Naive thymus-derived CD8-positive, alpha-beta T cell (primary cell): ENCODE measurements at places on chromosomes 7 and 10. TPM values are rescaled to one million over a fixed set of nuclear protein-coding genes. Genes with fewer than 3 reads are reported as not detected.

The METTL27 gene
- 3.0 TPM for total RNA-seq

The FFAR4 gene
- not detected for total RNA-seq

The GBX1 gene
- total RNA-seq, result not detected

DNA sequence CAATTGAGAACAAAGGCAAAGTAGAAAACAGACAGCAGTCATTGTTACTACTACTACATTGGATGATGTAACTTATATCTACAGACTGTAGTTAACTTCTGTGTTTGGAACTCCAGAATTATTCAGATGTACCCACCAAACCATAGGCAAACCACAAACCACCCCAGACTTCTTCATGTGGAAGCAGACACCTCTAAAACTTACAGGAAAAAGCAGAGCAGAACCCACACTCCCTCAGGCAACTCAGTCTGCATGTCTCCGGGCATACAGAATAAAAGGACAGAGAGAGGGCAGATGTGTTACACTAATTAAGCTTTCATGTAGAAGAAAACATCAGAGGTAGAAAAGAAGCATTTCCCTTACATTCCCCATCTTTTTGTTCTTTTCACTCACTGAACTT lies 9.0 kb downstream of the LSM5 start:
- H3K4me1 ChIP-seq, result peaks cover 19% of the 10 kb centered on the region
- H3K27ac ChIP-seq, result no peak overlapping the region
- no peaks in the 10 kb centered on the region for H3K27me3 ChIP-seq
- H3K36me3 ChIP-seq, result no peaks in the 10 kb centered on the region
- DNase-seq, result no peak
- no peak overlapping the region for H3K4me3 ChIP-seq

The NPSR1 gene
- total RNA-seq, result not detected

The MEOX2 gene
- not detected for total RNA-seq

DNA sequence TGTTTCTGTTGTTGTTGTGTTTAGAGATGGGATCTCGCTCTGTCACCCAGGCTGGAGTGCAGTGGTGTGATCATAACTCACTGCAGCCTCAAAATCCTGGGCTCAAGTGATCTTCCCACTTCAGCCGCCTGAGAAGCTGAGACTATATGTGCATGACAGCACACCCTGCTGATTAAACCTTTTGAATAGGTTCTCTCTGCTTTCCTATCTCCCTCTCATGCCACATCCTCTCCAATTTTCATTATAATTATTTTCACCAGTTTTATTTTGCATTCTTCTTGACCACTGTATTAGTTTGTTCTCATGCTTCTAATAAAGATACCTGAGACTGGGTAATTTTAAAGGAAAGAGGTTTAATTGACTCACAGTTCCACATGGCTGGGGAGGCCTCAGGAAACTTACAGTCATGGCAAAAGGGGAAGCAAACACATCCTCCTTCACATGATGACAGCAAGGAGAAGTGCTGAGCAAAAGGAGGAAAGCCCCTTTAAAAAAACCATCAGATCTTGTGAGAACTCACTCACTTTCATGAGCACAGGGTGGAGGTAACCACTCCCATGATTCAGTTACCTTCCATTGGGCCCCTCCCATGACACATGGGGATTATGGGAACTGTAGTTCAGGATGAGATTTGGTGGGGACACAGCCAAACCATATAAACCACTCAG lies 12.9 kb downstream of the AGK start:
- peaks cover 31% of the 10 kb centered on the region for H3K4me1 ChIP-seq
- no peak for DNase-seq
- H3K36me3 ChIP-seq, result peaks cover 42% of the 10 kb centered on the region
- no peak overlapping the region for H3K27ac ChIP-seq
- H3K4me3 ChIP-seq, result no peak overlapping the region
- H3K27me3 ChIP-seq, result no peaks in the 10 kb centered on the region

- H3K27me3 ChIP-seq, result no peaks in the 10 kb centered on the region
- peaks cover 15% of the 10 kb centered on the region for H3K4me1 ChIP-seq
- DNase-seq, result peak; percentile 23
- H3K27ac ChIP-seq, result no peak overlapping the region
- peaks cover 2% of the 10 kb centered on the region for H3K36me3 ChIP-seq
- no peak overlapping the region for H3K4me3 ChIP-seq
Measured at GRCh38 chr10:70584909-70585544, 17.5 kb downstream of the PRF1 start.

The BEND7 gene
- total RNA-seq, result not detected

DNA sequence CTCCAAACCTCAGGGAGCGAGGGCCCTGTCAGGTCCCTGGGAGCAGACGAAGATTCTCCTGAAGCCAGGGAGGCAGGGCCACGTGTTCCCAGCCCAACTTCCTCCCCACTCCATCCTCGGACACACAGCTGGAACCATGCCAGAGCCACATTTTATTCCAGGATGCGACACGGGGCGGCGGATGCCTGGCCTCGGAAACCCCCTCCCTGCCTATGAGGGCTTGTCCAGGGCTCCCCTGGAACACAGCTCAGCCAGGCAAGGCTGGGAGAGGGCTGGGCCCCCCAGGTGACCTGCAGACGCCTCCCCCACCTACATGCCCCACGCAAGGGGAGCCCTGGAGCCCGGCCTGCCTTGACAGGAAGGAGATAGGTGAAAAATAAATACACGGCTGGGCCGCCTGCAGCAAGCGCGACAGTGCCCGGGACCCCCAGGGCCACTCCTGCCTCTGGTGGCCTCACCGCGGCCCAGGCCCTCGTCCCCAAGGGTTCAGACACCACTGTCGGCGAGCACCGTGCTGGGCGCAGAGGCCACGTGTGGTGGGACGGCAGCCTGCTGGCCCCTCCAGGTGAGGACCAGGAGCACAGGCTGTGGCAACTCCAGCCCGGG lies 21.5 kb downstream of the GET4 start:
- no peaks in the 10 kb centered on the region for H3K27me3 ChIP-seq
- no peak overlapping the region for H3K27ac ChIP-seq
- no peak for DNase-seq
- no peaks in the 10 kb centered on the region for H3K4me1 ChIP-seq

The SEMA3A gene
- 0.30 TPM for total RNA-seq

The ASB10 gene
- total RNA-seq, result not detected

GRCh38 chr10:13924040-13924725 lies 337.4 kb downstream of the PRPF18 start:
- H3K27ac ChIP-seq, result no peak overlapping the region
- H3K36me3 ChIP-seq, result no peaks in the 10 kb centered on the region
- no peak for DNase-seq

DNA sequence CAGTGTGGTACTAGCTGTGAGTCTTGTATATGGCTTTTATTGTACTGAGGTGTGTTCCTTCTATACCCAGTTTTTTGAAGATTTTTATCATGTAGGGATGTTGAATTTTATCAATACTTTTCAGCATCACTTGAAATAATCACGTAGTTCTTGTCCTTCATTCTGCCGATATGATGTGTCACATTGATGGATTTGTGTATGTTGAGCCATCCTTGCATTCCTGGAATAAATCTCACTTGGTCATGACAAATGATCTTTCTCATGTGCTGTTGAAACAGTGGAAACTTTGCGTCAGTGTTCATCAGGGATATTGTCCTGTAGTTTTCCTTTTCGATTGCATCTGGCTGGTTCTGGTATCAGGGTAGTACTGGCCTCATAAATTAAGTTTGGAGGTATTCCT lies 7.1 kb upstream of the PRKAR1B start:
- H3K4me3 ChIP-seq, result no peak overlapping the region
- H3K27ac ChIP-seq, result no peak overlapping the region
- DNase-seq, result no peak
- peaks cover 8% of the 10 kb centered on the region for H3K4me1 ChIP-seq
- no peaks in the 10 kb centered on the region for H3K36me3 ChIP-seq
- no peaks in the 10 kb centered on the region for H3K27me3 ChIP-seq

DNA sequence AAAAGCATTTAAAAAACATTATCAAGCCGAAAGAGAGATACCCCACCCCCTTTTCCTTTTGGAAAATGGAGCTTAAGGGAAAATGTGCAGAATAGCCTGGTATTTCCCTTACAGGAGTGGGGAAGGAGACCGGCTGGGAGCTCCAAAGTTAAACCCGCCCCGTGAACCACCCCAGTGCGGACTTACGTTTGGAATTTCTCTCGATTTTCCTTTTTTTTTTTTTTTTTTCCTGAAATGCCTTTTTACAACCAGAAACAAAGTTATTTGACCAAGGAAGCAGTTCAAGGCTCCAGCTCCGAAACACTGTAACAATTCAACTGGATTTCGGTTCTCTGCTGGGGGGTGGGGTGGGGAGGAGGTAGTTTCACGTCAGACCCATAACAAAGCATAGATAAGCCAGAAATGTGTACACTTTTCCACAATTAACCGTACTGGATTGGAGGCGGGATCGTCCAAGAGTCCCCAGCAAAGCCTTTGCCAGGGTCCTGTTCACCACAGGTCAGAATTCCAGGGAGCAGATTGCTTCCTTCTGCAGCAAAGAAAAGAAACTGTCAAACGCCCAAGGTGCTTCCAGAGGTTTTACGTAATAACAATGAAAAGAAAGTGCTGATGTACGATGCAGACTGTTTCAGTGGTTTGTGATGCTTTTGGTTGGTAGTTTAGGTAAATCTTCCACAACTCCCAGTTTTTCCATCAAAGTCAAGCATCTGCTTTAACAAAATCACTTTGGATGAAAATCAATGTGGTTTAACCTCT lies 6.7 kb downstream of the SKIDA1 start:
- H3K27ac ChIP-seq, result no peak overlapping the region
- peak overlapping the region; percentile 86 for H3K4me3 ChIP-seq
- no peaks in the 10 kb centered on the region for H3K36me3 ChIP-seq
- DNase-seq, result no peak

The ACHE gene
- 0.52 TPM for total RNA-seq

GRCh38 chr7:122013065-122013464 lies 131.0 kb downstream of the AASS start:
- no peak for DNase-seq
- no peak overlapping the region for H3K27ac ChIP-seq
- no peaks in the 10 kb centered on the region for H3K36me3 ChIP-seq
- no peaks in the 10 kb centered on the region for H3K27me3 ChIP-seq
- H3K4me3 ChIP-seq, result no peak overlapping the region

- no peak for DNase-seq
- H3K36me3 ChIP-seq, result no peaks in the 10 kb centered on the region
- peaks cover 15% of the 10 kb centered on the region for H3K27me3 ChIP-seq
- H3K4me1 ChIP-seq, result no peaks in the 10 kb centered on the region
- H3K4me3 ChIP-seq, result no peak overlapping the region
Measured at GRCh38 chr7:135270577-135271254, 37.1 kb downstream of the STRA8 start.

The SYT15 gene
- 1.9 TPM for total RNA-seq

DNA sequence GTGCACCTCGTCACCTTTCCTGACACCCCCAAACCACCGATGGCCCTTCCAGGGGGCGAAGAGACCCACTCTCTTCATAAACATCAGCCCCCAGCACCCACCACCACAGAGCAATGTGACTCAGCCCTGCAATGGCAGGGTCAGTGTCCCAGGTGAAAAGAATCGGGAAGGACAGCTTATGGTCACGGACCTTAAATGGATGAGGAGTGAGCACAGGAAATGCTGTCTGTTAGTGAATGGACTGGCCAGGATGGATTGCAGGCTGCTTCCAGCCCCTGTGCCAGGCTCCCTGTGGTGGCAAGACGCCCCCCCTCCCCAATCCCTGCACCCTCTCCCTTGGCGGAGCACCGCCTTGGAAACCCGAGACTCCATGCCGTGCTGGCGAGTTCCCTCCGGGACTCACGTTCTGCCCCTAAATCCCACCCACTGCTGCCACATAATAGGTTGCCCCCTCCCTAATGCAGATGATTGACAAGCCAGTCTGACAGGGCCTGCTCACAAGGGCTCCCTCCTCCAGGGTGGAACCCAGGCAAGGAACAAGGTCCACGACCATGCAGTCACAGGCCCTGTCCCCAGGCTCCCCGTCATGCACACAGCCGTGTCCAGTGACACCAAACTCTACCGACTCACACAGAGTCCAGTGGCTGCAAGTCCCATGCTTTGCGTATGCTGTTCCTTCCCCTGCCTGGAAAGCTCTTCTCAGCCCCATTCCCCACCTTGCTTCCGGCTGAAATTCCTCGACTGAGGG lies 7.3 kb downstream of the ASB13 start:
- DNase-seq, result no peak
- H3K4me3 ChIP-seq, result no peak overlapping the region
- H3K36me3 ChIP-seq, result no peaks in the 10 kb centered on the region
- peaks cover 28% of the 10 kb centered on the region for H3K4me1 ChIP-seq
- H3K27me3 ChIP-seq, result no peaks in the 10 kb centered on the region

The ZNF655 gene
- 181 TPM for total RNA-seq

GRCh38 chr10:65367706-65368105 lies 1558.1 kb upstream of the LRRTM3 start:
- no peaks in the 10 kb centered on the region for H3K36me3 ChIP-seq
- no peak for DNase-seq
- no peaks in the 10 kb centered on the region for H3K27me3 ChIP-seq
- no peak overlapping the region for H3K27ac ChIP-seq

GRCh38 chr7:132234711-132235110 lies 341.6 kb downstream of the PLXNA4 start:
- DNase-seq, result no peak
- no peaks in the 10 kb centered on the region for H3K4me1 ChIP-seq
- H3K4me3 ChIP-seq, result no peak overlapping the region
- no peak overlapping the region for H3K27ac ChIP-seq

- no peak for DNase-seq
- no peaks in the 10 kb centered on the region for H3K27me3 ChIP-seq
- H3K4me1 ChIP-seq, result peaks cover 14% of the 10 kb centered on the region
Measured at GRCh38 chr7:130383187-130383980, 3.1 kb downstream of the CPA1 start.

DNA sequence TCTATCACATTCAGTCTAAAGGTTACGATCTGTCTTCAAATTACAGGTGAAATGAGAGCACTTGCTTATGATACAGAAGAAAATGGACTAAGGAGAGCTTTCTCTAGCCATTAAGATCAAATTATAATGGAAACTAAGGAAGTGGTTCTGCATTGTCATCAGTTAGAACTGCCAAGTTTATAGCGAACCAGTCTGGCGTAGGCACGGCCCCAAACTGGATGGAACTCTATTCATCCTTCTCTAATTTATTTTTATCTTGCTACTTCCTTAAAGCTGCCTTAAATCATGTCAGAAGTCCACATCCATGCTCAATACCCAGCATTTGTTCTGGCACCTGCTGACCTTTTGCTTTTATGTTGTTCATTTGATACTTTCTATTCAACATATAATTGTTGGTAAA lies 63.7 kb upstream of the APBB1IP start:
- H3K27me3 ChIP-seq, result no peaks in the 10 kb centered on the region
- no peak overlapping the region for H3K27ac ChIP-seq
- no peaks in the 10 kb centered on the region for H3K36me3 ChIP-seq
- no peak overlapping the region for H3K4me3 ChIP-seq

- H3K4me3 ChIP-seq, result no peak overlapping the region
- no peak for DNase-seq
- no peak overlapping the region for H3K27ac ChIP-seq
- no peaks in the 10 kb centered on the region for H3K4me1 ChIP-seq
- H3K36me3 ChIP-seq, result no peaks in the 10 kb centered on the region
Measured at GRCh38 chr10:89518108-89518507, 17.3 kb downstream of the SLC16A12 start.
